ENCODE measurements at places on chromosomes 1 and 21.
A peak's percentile ranks its signal among the peaks of the same experiment; 100 is the strongest.

DNA sequence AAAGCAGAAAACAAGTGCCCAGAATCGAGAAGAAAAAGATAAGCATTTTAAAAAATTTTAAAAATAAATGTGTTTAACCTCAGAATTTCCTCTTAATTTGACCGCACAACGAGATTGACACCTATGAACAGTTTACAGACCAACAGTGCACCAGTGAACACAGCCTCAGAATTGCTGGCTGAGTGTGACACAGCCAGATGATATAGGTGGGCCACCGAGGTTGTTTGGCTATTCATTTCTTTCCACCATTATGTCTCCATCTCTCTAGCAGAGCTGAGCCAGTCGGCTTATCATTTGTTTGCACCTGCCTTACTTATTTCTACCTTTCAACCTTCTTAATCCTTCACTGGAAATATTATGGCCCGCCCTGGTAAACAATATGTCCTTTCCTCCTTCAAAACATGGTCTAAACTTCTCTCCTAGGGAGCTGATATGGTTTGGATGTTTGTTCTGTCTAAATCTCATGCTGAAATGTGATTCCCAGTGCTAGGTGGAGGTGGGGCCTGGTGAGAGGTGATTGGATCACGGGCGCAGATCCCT lies 86.1 kb downstream of the DUSP10 start:
- no peak for DNase-seq

GRCh38 chr1:59315529-59316463 lies 18.9 kb downstream of the FGGY start:
- DNase-seq, result peak; percentile 74

GRCh38 chr1:115408533-115408932 lies 70.5 kb upstream of the NGF start:
- no peak for DNase-seq

DNA sequence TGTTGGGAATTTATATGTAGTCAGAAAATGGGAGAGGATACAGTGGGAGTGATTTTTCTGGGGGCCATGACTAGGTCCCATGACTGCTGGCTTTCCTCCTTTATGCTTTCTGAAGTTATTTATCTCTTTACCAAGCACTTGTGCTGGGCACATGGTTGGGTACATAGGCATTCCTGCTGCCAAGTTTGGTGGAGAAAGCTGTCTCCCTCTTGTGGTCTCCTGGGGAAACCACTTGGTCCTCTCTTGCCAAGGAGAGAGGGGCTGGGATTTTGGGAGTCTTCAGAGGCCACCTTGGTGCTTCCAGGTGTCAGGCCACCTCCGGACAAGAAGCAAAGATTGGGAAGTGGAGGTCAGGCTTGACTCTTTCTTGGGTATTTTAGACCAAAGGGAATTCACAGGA lies 120.2 kb upstream of the KCNE2 start:
- peak; percentile 42 for DNase-seq

- DNase-seq, result no peak
Observed at GRCh38 chr1:48187969-48188563, 34.5 kb upstream of the SLC5A9 start.

- DNase-seq, result no peak
Observed at GRCh38 chr21:42515708-42516502, 2.3 kb downstream of the SLC37A1 start.

DNA sequence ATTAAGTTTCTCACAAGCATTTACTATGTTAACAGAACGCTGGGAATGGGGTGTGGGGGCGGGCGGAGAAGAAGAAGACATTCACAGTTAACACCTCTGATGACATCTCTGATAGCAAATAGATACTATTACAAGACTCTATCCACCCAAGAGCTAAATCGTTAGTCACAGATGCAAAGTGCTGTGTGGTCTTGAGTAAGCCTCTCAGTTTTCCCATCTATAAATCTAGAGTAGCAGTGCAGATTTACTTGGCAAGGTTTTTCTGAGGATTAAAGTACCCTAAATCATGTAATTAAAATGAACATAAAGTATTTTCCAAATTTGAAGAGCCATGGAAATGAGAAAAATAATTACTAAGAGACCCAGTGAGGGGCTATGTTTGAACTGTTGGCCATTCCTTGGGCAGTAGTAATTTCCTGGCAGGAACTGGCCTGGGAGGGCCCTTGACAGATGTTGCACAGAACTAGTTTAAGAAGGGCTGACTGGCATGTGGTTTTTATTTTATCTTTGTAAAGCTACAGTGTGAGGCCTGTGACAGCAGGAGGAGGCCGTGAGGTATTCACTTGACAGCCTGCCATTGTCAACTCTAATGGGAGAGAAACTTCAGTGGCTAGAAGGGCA lies 58.7 kb upstream of the APOBEC4 start:
- peak; percentile 75 for DNase-seq

GRCh38 chr1:199878823-199879222 lies 148.7 kb upstream of the NR5A2 start:
- no peak for DNase-seq

GRCh38 chr1:94225845-94226244 lies 11.5 kb downstream of the ARHGAP29 start:
- DNase-seq, result no peak

DNA sequence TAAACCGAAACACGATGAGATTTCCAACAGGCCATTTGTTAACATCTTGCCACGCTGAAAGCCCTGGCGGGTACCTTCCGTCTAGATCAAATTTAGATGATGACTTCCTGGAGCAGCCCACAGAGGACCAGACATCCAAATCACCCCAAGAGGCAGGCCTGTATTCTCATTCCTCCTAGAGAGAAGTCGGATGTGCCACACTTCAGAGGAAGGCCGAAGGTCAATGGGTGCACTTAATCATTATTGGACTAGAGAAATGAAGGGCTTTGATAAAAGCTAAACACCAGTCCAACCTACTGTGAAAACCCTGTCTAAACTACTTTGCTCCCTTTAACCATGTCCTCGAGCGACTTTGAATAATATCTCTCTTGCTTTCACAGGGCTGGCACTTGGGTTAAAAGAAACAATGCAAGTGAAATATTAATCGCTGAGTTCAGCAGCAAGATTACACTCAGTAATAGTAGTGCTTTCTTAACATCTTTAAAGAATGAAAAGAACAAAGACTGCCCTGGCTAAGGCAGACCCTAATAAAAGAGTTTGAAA lies 76.5 kb downstream of the BCAR3 start:
- no peak for DNase-seq

DNA sequence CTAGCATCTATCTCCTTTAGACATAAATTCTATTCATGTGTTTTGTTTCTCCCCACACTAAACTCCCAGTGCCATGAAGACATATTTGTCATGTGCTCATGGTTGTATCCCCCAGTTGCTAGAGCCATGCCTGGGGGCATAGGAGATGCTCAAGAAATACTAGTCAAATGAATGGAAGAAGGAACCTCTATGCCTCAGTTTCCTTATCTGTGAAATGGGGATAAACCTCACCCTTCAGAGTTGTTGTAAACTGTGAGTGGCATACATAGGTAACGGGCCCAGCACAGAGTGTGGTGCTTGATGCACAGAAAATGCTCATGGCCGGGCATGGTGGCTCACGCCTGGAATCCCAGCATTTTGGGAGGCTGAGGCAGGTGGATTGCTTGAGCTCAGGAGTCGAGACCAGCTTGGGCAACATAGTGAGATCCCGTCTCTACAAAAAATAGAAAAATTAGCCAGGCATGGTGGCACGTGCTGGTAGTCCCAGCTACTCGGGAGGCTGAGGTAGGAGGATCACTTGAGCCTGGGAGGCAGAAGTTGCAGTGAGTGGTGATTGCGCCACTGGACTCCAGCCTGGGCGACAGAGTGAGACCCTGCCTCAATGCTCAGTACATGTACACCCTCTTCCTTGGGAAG lies 8.7 kb downstream of the LDLRAD2 start:
- no peak for DNase-seq

DNA sequence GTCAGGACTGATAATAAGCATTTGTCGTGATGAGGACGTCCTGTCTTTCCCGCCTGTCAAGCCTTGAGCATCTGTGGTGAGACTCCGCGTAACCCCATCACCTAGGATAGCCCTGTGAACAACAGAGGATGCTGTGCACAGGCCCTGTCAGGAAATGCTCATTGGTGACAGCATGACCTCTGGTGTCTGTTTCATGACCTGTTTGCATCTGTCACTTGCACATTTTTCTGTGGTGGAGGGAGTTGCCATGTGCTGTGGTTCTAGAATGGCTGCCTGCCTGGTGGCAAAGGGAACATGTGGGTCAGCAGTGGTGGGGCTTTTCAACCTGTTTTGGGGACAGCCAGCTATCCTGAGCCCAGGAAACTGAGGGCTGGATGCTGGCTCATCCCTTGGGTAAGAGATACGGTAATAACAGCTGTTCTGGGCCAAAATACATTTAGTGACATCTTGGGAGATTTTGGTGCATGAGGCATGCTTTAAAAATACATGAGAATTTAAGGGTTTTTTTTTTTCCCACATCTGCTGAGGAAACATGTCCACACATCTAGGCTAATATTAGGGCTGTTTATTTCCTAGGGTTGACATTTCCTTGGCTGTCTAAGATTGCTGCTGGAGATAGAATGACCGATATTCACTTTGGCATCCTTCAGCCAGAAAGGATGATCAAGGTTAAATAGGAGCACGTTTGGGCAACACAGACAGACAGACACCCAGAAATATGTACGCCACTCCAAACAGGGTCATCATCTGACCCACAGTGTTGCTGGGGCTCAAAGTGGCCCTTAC lies 52.9 kb downstream of the KCNC4 start:
- no peak for DNase-seq

DNA sequence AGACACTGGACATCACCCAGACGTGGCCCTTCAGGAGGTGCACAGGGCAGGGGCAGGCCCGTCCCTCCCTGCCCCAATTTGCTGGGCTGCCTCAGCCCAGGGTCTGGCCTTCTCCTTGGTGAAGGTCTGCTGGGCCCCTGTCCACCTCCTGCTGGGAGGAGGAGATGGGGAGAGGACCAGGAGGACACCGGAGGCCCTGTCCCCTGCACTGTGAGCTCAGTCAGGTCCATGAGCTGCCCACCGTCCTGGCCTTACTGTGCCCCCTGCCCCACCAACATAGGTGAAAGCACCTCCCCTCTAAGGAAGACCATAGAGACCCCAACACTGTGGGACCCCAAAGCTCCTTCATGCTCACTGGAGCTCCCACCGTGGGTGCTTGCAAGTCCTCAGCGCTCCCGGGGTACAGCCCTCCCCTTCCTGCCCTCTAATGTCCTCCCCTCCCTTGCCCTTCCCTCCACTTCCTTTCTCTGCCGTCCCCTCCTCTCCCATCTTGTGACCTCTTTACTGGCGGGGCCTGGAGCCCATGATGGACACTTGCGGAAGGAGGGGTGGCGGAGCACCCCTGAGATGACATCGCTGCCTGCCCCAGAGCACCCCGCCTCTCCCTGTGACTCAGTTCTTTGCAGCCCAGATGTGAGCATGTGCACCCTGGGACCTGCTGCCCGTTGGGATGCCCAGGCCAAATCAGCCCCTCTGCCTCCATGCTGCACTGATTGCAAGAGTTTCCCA lies 4.6 kb downstream of the LRRC3 start:
- no peak for DNase-seq

DNA sequence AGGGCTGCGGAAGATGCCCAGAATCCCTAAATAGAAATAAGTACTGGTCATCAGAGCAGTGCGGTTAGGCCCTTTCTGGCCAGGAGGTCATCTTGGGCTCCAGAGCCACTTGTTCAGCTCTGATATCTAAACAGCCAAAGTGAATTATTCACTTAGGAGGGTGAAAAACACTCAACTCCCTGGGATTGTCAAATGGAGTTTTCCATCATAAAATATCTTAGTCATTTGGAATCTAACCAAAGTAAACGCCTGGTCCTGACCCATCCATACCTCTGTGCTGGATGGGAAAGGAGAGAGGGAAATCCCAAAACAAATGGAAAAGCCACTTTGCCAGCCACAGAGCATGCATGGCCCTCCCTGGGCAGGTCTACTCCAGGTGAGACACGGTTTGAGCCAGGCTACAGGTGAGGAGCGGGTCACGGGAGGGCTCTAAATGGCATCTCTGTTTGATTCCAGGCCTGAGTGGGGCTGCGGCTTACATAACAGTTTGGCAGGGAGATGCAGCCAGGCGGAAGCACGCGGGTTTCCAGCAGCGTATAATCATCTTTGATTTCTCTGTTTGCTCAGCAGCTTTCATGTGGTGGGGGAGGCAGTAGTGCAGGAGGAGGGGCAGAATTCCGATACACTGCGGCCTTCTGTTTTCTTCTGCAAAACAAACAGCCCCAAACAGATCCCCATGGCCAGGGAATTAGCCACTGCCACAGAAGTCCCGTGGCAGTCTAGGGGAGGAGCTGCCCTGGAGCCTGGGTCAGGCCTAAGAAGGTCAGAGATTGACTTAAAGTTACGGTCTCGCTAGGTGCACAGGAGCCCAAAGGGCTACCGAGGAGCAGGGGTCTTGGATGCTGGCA lies 59.1 kb upstream of the ZNF648 start:
- DNase-seq, result no peak

DNA sequence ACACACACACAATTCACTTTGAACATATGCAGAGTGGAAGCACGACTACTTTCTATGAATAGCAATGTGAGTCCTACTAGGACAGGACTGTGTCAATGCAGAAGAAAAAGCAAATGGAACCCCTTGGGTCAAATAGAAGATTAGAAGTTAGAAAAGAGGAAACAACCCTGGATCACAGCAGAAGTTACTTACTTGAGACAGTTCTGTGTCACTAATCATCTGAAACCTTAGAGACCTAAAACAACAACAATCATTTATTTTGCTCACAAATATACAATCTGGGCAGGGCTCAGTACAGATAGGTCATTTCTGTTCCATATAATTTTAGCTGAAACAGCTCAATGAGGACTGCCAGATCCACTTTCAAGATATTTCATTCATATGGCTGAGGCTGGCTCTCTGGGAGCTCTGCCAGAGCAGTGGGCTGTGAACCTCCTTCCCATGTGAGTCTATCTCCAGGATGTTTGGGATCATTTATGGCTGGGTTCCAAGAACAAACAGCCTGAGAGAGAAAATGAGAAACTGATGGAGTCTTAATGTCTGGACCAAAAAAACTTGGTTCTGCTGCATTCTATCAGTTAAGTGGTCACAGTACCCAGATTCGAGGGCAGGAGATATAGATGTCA lies 42.5 kb upstream of the IL10 start:
- DNase-seq, result peak; percentile 78

DNA sequence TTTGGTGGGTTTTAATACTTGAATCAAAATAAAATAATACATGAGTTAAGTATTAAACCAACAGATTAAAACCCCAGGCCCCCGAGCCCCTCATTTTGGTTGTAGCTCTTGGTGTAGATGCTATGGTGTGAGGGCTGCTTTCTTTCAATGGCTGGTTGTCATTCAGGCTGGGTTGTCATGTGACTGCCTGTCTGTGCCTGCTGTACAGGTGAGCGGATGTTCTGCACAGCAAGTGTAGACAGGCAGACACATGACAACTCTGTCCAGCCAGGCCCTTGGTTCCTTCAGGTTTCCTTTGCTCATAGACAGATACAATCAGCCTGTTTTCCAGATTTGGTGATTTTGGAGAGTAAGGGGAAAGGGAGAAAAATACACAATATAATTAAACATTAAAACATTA lies 281.9 kb upstream of the C1orf105 start:
- no peak for DNase-seq

GRCh38 chr1:216710598-216711333 lies 12.5 kb downstream of the ESRRG start:
- no peak for DNase-seq

DNA sequence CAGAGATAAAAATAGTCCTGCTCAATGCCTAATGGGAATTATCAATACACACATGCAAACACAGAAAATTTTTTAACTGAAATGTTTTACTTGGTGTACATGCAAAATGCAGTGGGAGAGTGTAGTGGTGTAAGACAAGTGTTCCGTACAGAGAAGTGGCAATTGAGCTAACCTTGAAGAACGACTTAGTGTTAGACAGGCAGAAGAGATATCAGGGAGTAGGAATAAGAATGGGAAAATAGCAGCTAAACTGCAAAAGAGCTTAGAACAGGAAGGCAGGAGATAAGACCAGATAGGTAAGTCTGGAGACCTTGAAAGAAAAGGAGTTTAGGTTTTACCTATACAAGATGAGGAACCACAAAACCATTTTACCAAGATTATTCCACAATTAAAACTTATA lies 9.0 kb downstream of the USP24 start:
- no peak for DNase-seq

Data from amniotic epithelial cell (primary cell).